ENCODE measurements at places on chromosomes 1 and 21. TPM values are rescaled to one million over a fixed set of nuclear protein-coding genes. Genes with fewer than 3 reads are reported as not detected.

GRCh38 chr1:205250699-205251098 is 23.0 kb downstream of the TMCC2 start:
- DNase-seq, result peak; percentile 33

Gene HSD3B1
- not detected for polyA plus RNA-seq

- DNase-seq, result no peak
Measured at GRCh38 chr1:161037661-161038522, 872 bp downstream of the TSTD1 start.

DNA sequence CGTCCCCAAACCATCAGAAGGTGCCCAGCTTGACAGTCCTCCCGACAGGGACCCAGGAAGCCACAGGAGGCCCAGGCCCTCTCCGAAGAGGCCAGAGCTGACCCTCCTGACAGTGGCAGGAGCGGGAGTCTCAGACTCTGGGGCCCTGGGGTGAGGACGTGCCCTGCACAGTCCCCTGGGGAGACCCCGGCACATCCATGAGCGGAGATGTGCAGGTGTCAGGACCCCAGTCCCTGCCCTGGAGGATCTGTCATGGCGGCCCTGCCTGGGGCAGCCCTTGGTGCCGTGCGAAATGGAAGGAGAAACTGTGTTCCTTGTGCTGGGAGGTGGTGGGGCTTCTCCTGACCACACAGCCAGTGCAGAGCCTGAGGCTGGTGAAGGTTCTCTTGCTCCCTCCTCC is 55.8 kb downstream of the OBSCN start:
- no peak for DNase-seq

- DNase-seq, result no peak
Measured at GRCh38 chr1:229024528-229025130, 246.3 kb upstream of the RAB4A start.

Data from spleen (tissue), 13 donors.